ENCODE measurements at places on chromosomes 16 and 17.

GRCh38 chr16:3098459-3099394, at the start of gene ZSCAN10:
ZSCAN10 (minus strand) TSS chr16:3099294; CDS start chr16:3092937, 6,357 bp downstream.
- DNase-seq: no peak

DNA sequence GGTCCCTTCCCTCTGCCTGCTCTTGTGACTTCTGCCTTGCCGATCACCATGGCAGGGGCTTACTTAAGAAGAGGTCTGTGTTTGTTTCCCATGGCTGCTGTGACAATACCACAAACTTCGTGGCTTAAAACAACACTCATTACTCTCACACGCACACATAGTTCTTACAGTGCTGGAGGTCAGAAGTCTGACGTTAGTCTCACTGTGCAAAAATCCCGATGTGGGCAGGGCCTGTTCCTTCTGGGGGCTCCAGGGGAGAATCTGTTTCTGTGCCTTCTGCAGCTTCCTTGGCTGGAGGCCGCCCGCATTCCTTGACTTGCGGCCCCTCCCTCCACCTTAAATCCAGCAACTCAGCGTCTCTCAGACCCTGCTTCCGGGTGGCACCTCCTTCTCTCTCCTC, 249.2 kb upstream of the GSE1 start:
- DNase-seq: no peak

- no peak for DNase-seq
Measured at GRCh38 chr16:2209258-2210008, 1.2 kb downstream of the BRICD5 start.

DNA sequence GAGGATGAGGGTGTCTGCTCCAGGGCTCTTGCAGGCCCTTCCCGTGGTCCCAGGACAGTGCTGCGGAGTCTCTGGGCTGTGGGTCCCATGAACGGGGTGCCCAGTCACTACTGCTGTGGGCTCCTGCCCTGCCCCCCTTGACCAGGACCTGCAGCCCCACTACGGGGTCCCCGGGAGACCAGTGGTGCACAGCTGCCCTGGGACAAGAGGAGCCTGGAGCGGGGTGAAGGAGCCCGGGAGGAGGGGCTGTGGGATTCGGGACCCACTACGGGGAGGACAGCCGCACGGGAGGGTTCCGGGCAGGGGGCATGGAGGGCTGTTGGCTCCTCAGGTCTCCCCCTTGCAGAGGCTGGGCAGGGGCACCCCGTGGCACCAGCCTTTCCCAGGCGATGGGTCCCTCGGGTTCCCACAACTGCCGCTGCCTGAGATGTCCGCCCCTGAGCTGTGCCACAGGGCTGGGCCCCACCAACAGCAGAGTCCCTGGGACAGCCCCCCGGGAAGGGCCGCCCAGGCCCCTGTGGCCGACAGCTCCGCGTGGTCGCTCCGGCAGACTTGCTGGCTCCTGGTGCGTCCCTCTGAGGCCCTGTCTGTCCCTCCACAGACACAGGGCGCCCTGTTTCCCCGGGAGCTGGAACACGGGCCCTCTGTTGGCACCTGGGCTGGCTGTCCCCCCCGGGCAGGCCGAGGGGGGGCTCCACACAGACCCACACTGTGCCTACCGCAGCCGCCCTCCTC, 52.1 kb upstream of the GNG13 start:
- DNase-seq: no peak

DNA sequence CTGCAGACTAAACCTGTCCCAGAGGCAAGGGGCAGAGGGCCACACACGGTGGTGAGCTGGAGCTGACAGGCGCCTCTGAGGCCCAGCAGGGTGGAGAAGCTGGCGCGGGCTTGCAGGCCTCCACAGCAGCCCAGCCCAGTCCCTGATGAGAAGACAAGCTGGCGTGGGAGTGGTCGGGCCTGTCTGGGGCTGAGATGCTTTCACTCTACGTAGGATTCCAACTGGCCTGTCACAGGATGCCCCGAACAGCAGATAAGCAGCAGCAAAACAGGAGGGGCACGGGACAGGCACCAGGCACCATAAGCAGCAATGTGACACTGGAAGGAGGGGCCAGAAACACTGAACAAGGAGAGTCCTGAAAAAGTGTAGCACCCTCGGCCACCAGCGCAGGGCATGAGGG, 40.1 kb downstream of the PEMT start:
- DNase-seq: no peak

DNA sequence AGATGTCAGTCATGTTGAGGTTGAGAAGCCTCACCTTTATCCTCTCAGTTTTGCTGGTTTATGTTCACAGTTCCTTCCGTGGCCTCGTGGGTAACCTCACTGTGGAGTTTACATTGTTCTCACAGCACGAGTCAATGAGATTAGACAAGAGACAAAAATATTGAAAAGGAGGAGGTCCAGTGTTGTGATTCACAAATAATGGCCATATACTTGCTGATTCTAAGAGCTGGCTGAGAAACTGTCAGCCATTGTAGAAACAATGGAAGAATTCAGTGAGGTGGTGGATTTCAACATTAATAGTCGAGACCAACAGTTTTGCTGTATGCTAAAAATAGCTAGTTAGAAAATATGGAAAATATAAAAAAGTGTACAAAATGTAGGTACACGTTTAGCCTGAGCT, 176.4 kb upstream of the WSCD1 start:
- no peak for DNase-seq

DNA sequence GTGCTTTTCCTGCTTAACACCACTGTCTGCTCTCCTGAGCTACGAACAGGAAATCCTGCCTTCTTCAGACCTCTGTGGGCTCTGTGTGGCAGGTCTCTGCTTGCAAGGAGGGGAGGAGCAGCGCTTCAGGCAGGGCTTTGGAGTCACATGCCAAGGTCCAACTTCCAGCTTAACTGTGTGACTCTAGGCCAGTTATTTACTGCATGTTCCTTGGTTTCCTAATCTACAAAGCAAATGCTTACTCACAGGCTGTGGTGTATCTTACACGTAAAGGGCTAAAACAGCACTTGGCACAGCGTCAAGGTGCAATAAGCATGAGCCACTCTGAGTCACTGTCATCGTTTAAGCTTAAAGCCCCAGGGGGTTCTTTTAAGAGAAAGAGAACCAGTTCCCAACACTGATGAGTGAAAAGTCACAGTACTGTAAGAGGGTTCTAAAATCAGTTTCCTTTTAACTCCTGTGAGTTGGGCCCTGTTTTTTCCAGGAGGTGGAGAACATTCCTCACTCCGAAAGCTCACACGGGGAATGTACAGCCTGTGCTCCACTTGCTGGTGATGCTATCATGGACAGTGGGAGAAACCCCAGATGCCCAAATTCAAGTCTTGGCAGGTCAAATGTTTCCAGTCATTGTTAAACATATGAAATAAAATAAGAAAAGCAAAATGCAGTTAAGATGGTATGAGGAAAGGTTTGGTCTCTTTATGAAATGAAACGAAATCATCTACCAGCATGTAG, 54.1 kb upstream of the BCAR1 start:
- DNase-seq: no peak

DNA sequence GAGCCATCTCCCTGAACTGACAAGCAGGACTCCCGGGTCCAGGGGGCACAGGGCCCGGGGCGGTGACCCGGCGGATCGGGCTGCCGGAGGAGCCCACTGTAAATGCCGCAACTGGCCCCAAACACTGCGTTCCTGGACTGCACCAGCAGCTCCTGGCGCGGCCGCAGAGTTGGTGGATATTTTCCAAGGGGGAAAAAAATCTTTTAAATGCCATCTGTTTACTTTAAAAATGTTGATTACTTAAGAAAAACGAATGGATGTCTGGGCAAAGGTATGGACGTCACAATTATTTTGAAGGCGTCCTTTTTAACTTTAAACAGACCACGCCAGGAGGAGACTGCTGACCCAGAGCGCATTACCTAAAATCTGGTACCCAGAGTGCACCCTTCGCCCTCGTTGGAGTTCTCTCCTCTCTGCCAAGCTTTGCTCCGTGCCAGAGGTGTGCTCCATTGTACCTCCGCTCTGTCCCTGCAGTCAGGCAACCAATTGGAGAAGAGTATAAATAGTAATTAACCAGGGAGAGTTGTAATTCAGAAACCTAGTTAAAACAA, 3.4 kb downstream of the HS3ST3B1 start:
- DNase-seq: no peak

- DNase-seq: peak; percentile 85
Measured at GRCh38 chr16:30395155-30395991, at the start of gene ZNF48. ZNF48 (plus strand) TSS chr16:30395420; CDS start chr16:30395795, 375 bp downstream.

DNA sequence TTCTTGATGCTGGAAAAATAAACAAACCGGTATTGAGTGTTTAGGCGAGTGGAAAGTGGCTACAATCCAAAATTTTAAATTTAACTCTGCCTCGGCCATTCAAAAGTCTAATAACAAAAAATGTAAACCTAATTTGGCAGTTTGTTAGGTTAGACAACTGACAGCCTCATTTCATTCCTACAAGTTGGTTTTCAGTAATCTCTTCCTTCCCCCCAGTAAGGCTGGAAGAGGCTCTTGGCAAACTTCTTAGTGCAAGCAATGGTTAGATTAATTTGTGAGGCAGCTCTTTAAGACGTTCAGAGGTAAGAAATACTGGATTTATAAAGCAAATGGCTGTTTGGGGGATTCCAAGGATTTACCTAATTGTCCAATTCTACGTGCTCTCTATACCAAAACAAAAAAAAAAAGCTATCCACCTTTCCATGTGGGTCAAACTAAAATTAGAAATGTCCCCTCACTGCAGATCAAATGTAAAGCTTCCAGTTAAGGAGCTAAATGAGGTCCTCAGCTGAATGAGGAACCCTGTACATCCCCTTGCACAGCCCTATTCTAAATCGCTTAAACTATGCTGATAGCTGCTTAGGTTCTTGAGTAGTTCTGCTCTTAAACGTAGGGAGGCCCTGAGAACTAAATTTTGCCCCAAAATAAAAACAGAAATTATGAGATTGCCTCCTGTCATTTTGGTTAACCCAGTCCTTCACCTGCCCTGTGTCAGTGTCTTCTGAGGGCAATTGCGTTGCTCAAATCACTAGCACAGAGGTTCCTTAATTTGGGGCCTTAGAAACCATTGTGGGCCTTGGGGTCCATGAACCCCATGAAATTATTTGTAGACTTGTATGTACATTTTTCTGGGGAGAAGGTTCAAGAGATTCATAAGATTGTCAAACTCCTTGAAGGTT, 2.9 kb downstream of the HEXIM1 start:
- DNase-seq: no peak

- DNase-seq: no peak
Measured at GRCh38 chr16:74625500-74626350, 18.8 kb upstream of the GLG1 start.

GRCh38 chr16:51390877-51391276, 239.8 kb upstream of the SALL1 start:
- DNase-seq: no peak

DNA sequence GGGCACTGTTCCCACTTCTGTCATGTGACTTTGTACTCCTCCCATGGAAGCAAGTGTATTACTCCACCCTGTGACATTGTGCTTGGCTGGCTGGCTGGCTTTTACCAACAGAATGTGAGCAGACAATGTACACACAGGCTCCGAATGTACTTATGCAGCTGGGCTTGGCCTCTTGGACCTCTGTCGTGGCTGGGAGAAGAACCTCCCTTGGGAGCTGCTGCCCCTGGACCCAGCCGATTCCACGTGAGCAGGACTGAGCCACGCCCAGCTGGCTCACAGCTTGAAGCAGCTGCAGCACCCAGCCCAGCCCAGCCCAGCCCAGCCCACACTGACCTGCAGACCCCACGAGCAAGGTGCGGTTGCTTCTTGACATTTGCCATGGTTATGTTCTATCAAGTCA, 177.5 kb downstream of the RBFOX3 start:
- no peak for DNase-seq

GRCh38 chr17:2903193-2903974, 107.1 kb downstream of the RAP1GAP2 start:
- no peak for DNase-seq

DNA sequence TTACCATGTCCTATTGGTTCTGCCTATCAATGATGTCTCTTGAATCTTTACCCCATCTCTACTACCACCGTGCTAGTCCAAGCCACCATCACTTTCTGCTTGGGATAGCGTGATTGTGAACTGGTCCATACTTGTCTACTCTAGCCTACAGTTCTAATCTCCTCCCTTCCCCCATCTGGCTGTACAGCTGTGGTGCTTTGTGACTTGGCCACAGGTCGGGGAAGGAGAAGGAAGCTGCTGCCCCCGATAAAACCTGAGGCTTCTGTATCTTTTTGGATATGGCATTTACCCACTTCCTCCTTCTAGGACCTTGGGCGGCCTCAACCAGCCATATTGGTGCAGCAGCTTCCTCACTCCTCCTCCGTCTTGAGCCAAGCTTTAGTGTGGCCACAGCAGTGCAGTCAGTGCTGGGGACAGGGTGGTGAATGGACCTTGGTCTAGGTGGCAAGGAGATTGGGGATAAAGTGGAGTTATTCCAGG, 314 bp upstream of the ITGA2B start:
- no peak for DNase-seq

GRCh38 chr17:43871946-43872690, 25.1 kb downstream of the CD300LG start:
- no peak for DNase-seq

GRCh38 chr17:81365601-81366585, 29.4 kb upstream of the BAHCC1 start:
- no peak for DNase-seq

DNA sequence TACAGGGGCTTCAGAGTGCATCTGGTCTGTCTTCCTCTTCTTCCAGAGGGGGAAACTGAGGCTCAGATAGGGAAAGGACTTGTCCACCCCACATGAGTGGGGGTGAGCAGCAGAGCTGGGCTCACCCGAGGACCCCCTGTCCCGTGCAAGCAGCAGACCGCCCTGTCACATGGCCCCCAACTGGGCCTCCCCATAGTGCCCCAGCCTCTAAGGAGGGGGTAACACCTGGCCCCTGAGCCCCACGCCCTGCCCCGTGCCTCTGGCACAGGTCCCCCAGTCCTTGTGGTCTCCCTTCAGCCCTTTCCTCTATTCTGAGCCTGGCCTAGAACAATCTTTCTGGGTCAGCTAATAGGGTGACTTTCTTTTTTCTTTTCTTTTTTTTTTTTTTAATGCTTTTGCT, 6.5 kb upstream of the NECAB2 start:
- DNase-seq: no peak

GRCh38 chr16:71373073-71373472, 14.6 kb downstream of the CALB2 start:
- no peak for DNase-seq

DNA sequence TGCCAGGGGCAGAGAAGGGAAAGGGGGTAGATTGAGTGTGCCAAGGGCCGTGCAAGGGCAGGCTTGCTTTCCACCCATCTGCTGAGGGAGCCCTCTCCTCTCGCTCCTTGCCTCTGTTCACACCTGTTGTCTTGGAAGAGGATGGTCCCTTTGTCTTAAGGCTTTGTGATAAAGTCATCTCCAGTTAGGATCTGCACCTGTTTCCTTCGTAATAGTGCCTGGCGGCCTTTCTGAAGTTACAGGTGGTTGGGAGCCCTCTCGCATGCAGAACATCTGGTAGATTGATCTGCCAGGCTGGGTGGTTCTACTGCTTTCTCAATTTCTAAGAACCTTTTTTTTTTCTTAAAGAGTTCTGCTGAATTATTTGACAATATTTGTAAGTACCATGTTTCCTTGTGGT, 16.3 kb downstream of the UBFD1 start:
- no peak for DNase-seq

- no peak for DNase-seq
Measured at GRCh38 chr16:49542391-49542891, 168.8 kb downstream of the C16orf78 start.

- DNase-seq: no peak
Measured at GRCh38 chr17:7094652-7095019, 14.6 kb upstream of the CLEC10A start.

All from GM12892 (cell line).